ENCODE measurements at places on chromosomes 6 and 20. TPM values are rescaled to one million over a fixed set of nuclear protein-coding genes. Genes with fewer than 3 reads are reported as not detected.

DNA sequence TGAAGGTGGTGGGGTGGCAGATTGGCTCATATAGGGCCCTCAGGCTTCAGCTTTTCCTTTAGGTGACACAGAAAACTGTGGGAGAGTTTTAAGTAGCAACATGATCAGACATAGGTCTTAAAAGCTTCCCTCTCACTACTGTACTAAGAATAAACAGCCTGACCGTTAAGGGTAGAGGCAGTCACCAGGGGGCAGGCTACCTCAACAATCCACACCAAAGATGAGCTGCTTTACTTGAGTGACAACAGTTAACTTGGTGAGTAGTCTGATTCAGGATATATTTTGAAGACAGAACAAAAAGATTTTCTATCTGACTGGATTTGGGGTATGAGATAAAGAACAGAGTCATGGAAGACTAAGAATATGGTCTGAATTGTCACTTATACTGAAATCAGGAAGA is 193.1 kb upstream of the SHLD1 start:
- DNase-seq: peak; percentile 10
- no peaks in the 10 kb centered on the region for H3K4me1 ChIP-seq
- no peak overlapping the region for H3K27ac ChIP-seq
- no peaks in the 10 kb centered on the region for H3K27me3 ChIP-seq
- peaks cover 2% of the 10 kb centered on the region for H3K36me3 ChIP-seq
- no peak overlapping the region for H3K4me3 ChIP-seq

- no peaks in the 10 kb centered on the region for H3K4me1 ChIP-seq
- H3K27ac ChIP-seq: no peak overlapping the region
- no peak overlapping the region for H3K4me3 ChIP-seq
- no peaks in the 10 kb centered on the region for H3K27me3 ChIP-seq
- H3K36me3 ChIP-seq: no peaks in the 10 kb centered on the region
These were observed 46.9 kb downstream of the SOD2 start for GRCh38 chr6:159646116-159646515.

- H3K4me1 ChIP-seq: no peaks in the 10 kb centered on the region
- no peak for DNase-seq
- no peaks in the 10 kb centered on the region for H3K27me3 ChIP-seq
- H3K4me3 ChIP-seq: no peak overlapping the region
- no peak overlapping the region for H3K27ac ChIP-seq
These were observed 106.8 kb downstream of the GJA10 start for GRCh38 chr6:90000864-90001731.

DNA sequence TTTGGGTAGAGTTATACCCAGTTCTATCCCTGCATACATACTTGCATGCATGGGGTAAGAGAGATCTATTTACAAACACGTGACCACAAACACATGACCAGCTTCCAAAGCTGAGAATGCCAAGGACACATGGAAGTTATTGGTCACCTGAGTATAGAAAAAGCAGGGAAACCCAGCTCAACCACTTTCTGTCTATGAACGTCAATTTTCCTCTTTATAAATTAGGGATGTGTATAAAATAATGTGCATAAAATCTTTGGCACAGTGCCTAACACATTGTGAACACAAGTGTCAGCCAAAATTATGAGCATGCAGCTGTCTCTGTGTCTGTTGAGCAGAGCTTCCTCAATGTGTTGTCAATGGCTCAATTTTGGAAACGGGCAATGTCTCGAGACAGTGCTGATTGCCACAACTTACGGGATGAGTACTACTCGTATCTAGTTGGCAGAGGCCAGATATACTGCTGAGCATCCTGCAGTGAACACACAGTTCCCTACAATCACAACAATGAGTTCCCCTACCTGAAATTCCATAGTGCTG is 44.9 kb downstream of the TPD52L1 start:
- no peaks in the 10 kb centered on the region for H3K4me1 ChIP-seq
- H3K27ac ChIP-seq: no peak overlapping the region
- H3K27me3 ChIP-seq: no peaks in the 10 kb centered on the region
- no peak overlapping the region for H3K4me3 ChIP-seq
- no peaks in the 10 kb centered on the region for H3K36me3 ChIP-seq

- no peak overlapping the region for H3K27ac ChIP-seq
- H3K4me3 ChIP-seq: peak overlapping the region; percentile 28
- no peaks in the 10 kb centered on the region for H3K36me3 ChIP-seq
- H3K4me1 ChIP-seq: peaks cover 2% of the 10 kb centered on the region
These were observed 21.0 kb downstream of the COL9A1 start for GRCh38 chr6:70281923-70282311.

Gene POU5F1
- polyA plus RNA-seq: 2,958 TPM

Gene TNFRSF6B
- 5.4 TPM for polyA plus RNA-seq

Gene SLC24A3
- polyA plus RNA-seq: 3.7 TPM

DNA sequence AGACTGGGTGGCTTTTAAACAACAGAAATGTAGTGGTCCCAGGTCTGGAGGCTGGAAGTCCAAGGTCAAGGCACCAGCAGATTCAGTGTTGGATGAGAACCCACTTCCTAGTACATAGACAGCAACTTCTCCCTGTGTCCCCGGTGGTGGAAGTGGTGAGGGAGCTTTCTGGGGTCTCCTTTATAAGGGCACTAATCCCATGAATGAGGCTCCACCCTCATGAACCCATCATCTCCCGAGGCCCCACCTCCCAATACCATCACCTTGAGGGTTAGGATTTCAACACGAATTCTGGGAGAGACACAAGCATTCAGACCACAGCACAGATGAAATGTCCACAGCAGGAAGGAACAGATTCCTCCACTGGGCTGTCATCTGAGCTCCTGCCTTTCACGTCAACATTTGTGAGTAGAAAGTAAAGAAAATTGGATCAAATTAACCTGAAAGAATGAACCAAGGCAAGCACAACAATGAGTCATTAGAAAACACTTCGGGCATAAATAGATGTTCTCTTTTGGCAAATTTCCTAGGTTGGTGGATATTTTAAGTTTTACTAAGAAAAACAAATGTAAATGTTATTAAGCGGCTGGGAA is 130.7 kb downstream of the RNASET2 start:
- no peak for DNase-seq
- H3K4me3 ChIP-seq: no peak overlapping the region
- H3K4me1 ChIP-seq: no peaks in the 10 kb centered on the region

- no peak overlapping the region for H3K27ac ChIP-seq
- DNase-seq: no peak
- peak overlapping the region; percentile 87 for H3K4me3 ChIP-seq
- no peaks in the 10 kb centered on the region for H3K27me3 ChIP-seq
- peaks cover under 1% of the 10 kb centered on the region for H3K4me1 ChIP-seq
- H3K36me3 ChIP-seq: no peaks in the 10 kb centered on the region
These were observed 1.3 kb upstream of the UTRN start for GRCh38 chr6:144283646-144284477.

Gene UBE2V1
- 131 TPM for polyA plus RNA-seq

GRCh38 chr6:90435207-90435899 is 138.7 kb upstream of the BACH2 start:
- no peak for DNase-seq
- no peaks in the 10 kb centered on the region for H3K27me3 ChIP-seq
- H3K27ac ChIP-seq: no peak overlapping the region
- H3K4me3 ChIP-seq: peak overlapping the region; percentile 16
